Natural killer cell (primary cell): ENCODE measurements at places on chromosomes 3 and 15. TPM values are rescaled to one million over a fixed set of nuclear protein-coding genes. Genes with fewer than 3 reads are reported as not detected.

The ARNT2 gene
- total RNA-seq, result not detected

The THUMPD3 gene
- 48.8 TPM for total RNA-seq

The GOLGA8M gene
- 24.6 TPM for total RNA-seq

The KY gene
- not detected for total RNA-seq

The CFAP44 gene
- total RNA-seq, result 6.5 TPM

The CDC25A gene
- total RNA-seq, result 0.56 TPM

The MGLL gene
- total RNA-seq, result 3.0 TPM

The PIGZ gene
- total RNA-seq, result 2.3 TPM

The LCMT2 gene
- total RNA-seq, result 10.2 TPM

The ADPRH gene
- total RNA-seq, result 4.5 TPM

The PROK2 gene
- total RNA-seq, result not detected

The PDCD7 gene
- total RNA-seq, result 33.9 TPM

The CPN2 gene
- total RNA-seq, result not detected

The AGBL1 gene
- not detected for total RNA-seq

The FBXL2 gene
- not detected for total RNA-seq

The GOLGA8H gene
- total RNA-seq, result 1.2 TPM

The WDR93 gene
- total RNA-seq, result 0.25 TPM

The AHSG gene
- not detected for total RNA-seq

The WDR6 gene
- 113 TPM for total RNA-seq

The GOLGA6L9 gene
- total RNA-seq, result 4.3 TPM

The TAGLN3 gene
- not detected for total RNA-seq

The GPR149 gene
- not detected for total RNA-seq

The REC114 gene
- total RNA-seq, result not detected

The COLQ gene
- 60.7 TPM for total RNA-seq

The TMOD3 gene
- 69.4 TPM for total RNA-seq

The HES1 gene
- total RNA-seq, result 2.2 TPM

The AADACL2 gene
- total RNA-seq, result not detected

The ATP10A gene
- 50.1 TPM for total RNA-seq

The C2CD4B gene
- not detected for total RNA-seq

The GOLGA6L26 gene
- total RNA-seq, result not detected

The CLDN16 gene
- total RNA-seq, result not detected

The IDH3A gene
- total RNA-seq, result 55.1 TPM

The SLC22A13 gene
- total RNA-seq, result 0.40 TPM

The CEP19 gene
- total RNA-seq, result 1.1 TPM

The TWF2 gene
- 49.2 TPM for total RNA-seq
